Activated CD4-positive, alpha-beta T cell treated with anti-CD3 and anti-CD28 coated beads, Interleukin-2, amount 10 ng/mL, durations not matched to agents 7 days and 5 days (primary cell): ENCODE measurements at places on chromosomes 5 and 9.

- no peaks in the 10 kb centered on the region for H3K4me1 ChIP-seq
- no peaks in the 10 kb centered on the region for H3K36me3 ChIP-seq
- no peak overlapping the region for H3K27ac ChIP-seq
- no peak for DNase-seq
- no peak overlapping the region for H3K4me3 ChIP-seq
- H3K27me3 ChIP-seq: peaks cover 52% of the 10 kb centered on the region
These were observed 12.2 kb upstream of the MIER3 start for GRCh38 chr5:56964173-56964572.

DNA sequence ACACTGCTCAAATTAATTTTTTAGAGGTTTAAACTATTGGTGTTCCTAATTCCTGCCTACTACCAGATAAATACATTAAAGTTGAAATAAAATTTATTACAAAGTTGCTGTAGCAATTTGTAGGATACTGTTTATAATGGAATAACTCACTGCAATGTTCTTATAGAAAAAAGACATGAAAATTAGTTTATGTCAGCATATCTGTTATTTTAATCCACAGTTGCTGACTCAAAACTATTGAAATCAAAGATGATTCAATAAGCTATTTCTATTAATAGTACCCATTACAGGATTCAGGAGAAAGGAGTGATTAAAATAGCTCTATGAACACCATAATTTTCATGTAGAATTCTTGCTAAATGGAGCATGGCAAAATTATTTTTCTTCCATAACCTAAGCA lies 764.4 kb upstream of the NUDT12 start:
- no peaks in the 10 kb centered on the region for H3K36me3 ChIP-seq
- no peak overlapping the region for H3K4me3 ChIP-seq
- no peak for DNase-seq
- no peaks in the 10 kb centered on the region for H3K27me3 ChIP-seq

GRCh38 chr5:59783264-59783663 lies 110.3 kb downstream of the PDE4D start:
- no peaks in the 10 kb centered on the region for H3K36me3 ChIP-seq
- no peak for DNase-seq
- H3K27me3 ChIP-seq: peaks cover 12% of the 10 kb centered on the region
- H3K4me1 ChIP-seq: no peaks in the 10 kb centered on the region

- peaks cover 47% of the 10 kb centered on the region for H3K4me1 ChIP-seq
- H3K27ac ChIP-seq: no peak overlapping the region
- H3K36me3 ChIP-seq: no peaks in the 10 kb centered on the region
- peaks cover 2% of the 10 kb centered on the region for H3K27me3 ChIP-seq
- no peak overlapping the region for H3K4me3 ChIP-seq
- DNase-seq: no peak
These were observed 74.8 kb upstream of the TGFBR1 start for GRCh38 chr9:99030092-99030511.

DNA sequence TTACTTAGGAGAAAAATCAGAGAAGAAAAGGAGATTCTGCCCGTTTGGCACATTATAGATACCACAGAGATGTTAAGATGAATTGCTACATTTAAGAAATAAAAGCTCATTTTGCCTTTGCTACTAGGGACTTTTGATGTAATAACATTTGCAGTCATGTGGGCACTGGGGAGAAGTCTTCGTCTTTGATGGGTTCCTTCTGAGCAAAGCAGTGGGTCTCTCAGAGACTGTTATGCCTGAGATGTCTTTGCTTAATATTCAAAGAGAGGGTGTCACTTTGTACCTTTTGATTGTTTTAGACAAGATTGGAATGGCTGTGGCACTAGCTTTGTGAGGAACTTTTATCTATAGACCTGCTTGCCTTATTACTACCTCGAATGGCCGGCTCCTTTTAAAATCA lies 25.0 kb downstream of the SLC25A25 start:
- H3K4me3 ChIP-seq: no peak overlapping the region
- peak overlapping the region; percentile 68 for H3K27ac ChIP-seq
- DNase-seq: no peak
- H3K36me3 ChIP-seq: peaks cover 15% of the 10 kb centered on the region

DNA sequence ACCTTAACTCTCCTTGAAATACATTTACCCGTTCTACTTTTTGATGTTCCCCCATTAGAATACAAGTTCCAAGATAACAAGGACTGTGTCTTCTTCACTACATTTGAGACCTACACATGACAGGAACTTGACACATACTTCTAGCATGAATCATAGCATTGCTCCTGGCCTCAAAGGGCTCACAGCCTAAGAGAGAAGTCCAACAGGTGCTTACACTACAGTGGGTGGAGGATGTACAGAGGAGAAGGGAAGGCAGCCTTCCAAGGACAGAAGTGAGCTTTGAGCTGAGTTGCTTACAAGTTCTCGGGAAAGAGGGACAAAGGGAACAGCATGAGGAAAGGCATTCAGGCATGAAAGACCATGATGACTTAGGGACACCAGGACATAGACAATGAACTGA lies 56.9 kb upstream of the MSX2 start:
- no peaks in the 10 kb centered on the region for H3K36me3 ChIP-seq
- no peaks in the 10 kb centered on the region for H3K4me1 ChIP-seq
- no peaks in the 10 kb centered on the region for H3K27me3 ChIP-seq

- no peak for DNase-seq
- no peak overlapping the region for H3K4me3 ChIP-seq
- H3K27me3 ChIP-seq: no peaks in the 10 kb centered on the region
- H3K4me1 ChIP-seq: peaks cover 15% of the 10 kb centered on the region
- no peak overlapping the region for H3K27ac ChIP-seq
These were observed 47.8 kb upstream of the CD180 start for GRCh38 chr5:67244345-67244793.

DNA sequence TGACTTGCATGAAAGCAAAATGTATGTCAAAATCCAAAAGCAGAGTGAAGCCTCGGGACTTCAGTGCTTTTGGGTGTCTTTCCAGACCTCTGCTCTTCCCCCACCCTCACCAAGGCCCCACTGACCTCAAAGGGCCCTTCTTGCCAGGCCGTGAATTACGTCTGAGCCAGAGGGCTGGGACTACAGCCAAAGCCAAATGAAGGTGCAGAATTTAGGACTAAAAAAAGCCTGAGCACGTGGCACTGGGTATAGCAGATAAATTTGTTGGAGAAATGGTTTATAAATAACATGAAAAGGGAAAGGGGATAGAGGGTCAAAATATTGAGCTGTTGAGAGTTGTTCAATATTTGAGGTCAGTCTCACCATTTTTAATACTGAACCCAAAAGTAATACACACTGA lies 163.4 kb downstream of the GHR start:
- H3K27me3 ChIP-seq: peaks cover 32% of the 10 kb centered on the region
- no peaks in the 10 kb centered on the region for H3K4me1 ChIP-seq
- H3K36me3 ChIP-seq: no peaks in the 10 kb centered on the region
- H3K27ac ChIP-seq: no peak overlapping the region
- DNase-seq: no peak

DNA sequence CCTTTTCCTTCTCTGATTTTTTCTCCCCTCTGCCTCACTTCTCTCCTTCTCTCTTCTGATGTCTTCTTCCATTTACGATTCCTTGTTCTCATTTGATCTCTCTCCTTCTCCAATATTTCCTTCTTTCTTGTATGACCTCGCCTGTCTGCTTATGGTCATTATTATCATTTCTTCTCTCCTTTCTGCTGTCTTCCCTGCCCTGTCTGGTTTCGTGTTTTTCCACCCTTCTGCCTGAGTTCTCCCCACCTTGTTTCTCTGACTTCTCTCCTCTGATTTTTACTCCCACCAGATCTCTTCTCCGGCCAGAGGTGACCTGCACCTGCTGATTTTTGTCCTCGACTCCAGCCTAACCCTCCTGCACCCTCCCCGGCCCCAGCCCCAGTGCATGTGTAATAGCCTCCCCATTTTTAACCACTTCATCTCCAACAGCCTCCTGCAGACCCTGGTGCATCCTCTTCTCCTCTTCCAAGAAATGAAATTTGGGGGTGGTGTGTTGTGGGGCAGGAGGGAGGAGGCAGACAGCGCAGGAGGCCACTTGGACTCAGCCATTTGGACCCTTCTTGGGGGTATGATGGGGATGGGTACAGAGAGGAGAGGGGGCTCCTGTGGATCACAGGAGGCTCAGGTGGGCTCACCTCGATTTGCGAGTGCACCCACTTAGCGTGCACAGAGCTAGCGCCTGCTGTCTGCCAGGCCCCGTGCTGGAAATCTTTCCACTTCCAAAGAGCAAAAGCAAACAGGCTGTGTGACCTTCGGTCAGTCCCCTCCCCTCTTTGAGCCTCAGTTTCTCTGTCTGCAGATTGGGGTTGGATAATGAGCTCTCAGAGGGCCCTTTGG lies 32.5 kb downstream of the GSN start:
- H3K27me3 ChIP-seq: peaks cover 21% of the 10 kb centered on the region
- no peak overlapping the region for H3K27ac ChIP-seq
- no peak for DNase-seq
- peak overlapping the region; percentile 62 for H3K4me3 ChIP-seq
- H3K36me3 ChIP-seq: no peaks in the 10 kb centered on the region

- peak overlapping the region; percentile 91 for H3K4me3 ChIP-seq
- peak overlapping the region; percentile 90 for H3K27ac ChIP-seq
- H3K27me3 ChIP-seq: no peaks in the 10 kb centered on the region
- H3K36me3 ChIP-seq: peaks cover 6% of the 10 kb centered on the region
- DNase-seq: peak; percentile 38
- peaks cover 49% of the 10 kb centered on the region for H3K4me1 ChIP-seq
These were observed 343 bp downstream of the KIAA0825 start for GRCh38 chr5:94618029-94618492.
